A549 (cell line): ENCODE measurements at places on chromosomes 2 and 18. TPM values are rescaled to one million over a fixed set of nuclear protein-coding genes. Genes with fewer than 3 reads are reported as not detected.
A peak's percentile ranks its signal among the peaks of the same experiment; 100 is the strongest.

The ASAP2 gene
- polyA plus RNA-seq: 17.8 to 19.9 TPM (median 19.8 TPM) in 3 replicates

The TMEM198 gene
- 0.26 to 0.42 TPM (median 0.37 TPM) in 3 replicates for polyA plus RNA-seq

DNA sequence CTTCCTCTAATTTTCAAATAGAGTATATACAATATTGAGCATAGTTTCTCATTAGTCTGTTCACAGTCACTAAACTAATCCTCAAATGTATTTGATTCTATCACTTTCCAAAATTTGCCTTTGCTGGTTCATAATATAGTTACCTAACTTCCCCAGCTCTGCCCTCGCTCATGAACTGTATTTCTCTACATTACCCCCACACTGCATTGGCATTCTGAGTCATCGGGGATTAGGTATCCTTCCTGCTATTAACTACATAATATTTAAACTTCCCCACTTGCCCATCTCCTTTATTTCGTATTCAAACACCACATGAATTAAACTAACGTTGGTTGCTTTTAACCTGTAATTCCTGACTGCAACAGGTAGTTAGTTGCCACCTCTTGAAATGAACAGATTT is 14.8 kb upstream of the CLASP1 start:
- DNase-seq: no peak

DNA sequence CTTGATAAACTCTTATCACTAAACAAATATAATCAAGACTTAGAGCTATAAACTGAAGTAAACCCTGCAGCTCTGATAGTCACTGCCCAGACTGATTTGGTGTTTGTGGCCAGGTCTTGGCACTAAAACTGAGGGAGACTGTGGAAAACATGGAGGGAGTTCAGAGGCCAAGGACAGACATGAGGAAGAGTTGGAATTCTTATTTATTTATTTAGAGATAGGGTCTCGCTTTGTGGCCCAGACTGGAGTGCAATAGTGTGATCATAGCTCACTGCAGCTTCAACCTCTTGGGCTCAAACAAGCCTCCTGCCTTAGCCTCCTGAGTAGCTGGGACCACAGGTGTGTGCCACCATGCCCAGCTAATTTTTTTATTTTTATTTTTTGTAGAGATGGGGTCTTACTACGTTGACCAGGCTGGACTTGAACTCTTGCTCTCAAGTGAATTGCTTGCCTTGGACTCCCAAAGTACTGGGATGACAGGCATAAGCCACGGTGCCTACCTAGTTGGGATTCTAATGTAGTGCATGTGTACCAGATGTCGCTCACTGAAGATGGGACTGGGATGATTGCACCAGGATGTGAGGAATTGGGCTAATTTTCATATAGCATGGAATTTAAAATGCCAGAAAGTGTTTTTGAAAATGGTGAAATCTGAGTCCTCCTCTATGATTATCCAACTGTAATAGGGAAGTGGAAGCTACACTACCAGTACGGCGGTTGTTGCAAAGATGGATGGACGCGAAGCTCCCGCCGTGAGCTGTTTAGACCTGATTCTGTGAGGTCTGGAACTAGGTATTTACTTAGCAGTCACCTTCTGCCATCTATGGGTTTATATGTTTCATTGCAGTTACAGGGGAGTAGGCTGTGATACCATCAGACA is 52.7 kb upstream of the CTLA4 start:
- DNase-seq: peak; percentile 73

DNA sequence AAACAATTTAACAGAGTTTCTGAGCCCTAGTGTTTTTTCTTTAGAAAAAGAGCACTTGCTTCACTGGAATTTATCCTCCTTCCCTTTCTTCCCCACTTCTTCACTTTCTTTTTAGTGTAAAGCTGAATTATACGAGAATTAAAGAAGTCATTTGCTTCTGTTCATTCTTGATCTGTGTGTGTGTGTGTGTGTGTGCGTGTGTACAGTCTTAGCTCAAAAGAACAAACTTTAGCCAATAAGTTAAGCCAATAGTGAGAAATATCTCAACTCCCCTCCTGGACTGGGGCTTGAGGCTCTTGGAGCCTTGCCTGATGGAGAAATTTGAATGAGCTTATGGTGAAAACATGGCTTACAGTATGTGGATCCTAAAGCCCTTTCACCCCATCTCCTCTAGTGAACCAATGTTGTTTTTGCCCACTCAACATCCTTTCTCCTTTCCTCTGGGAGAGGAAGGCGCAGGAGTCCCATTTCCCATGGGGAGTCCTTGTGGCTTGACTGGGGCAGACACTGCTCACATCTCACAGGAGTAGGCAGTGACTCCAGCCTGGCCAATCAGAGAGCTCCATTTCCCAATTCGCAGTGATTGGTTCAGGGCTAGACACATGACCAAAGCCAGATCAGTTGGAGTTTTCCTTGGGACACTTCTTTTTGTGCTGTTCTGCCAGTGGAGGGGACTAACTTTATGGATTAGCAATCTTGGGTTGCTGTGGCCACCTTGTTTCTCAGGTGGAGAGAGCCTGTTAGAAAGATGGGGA is 16.3 kb upstream of the MYO3B start:
- no peak for DNase-seq

- DNase-seq: peak; percentile 91
Observed at GRCh38 chr2:42047488-42048298, at the start of gene PKDCC. PKDCC (plus strand) TSS chr2:42048021; CDS start chr2:42048200, 179 bp downstream.

DNA sequence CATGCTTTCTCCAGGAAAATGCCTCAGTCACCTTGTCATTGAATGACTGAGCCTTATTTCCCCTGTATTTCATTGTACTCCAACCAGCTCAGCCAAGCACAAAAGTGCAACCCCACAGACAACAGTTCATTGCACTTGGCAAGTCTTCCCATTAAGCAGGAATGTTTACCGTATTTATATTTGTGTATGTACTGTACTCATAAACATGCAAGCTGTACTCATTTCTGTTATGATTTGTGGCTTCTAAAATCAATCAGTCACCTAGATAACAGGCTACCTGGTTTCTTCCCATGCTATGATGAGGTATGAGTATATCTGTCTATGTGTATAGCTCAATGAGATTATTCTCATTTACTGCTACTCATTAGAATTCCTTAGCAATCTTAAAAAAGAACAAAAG is 505.5 kb upstream of the FAM98A start:
- DNase-seq: no peak

DNA sequence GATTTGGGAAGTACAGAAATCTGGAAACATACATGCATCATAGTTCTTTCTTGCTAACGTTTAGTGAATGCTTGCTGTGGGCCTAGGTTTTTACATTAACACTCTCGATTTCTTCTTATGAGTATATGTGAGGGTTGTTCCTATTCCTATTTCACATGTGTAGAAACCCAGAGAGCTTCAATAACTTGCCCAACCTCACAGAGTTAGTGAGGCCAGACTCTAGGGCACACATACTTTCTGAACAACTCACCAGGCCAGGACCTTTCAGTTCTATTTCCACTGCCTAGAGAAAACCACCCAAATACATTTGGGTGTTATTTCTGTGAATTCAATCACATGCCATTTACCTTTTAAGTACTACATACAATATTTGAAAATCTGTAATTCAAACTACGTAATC is 8.2 kb upstream of the KCTD1 start:
- DNase-seq: no peak

DNA sequence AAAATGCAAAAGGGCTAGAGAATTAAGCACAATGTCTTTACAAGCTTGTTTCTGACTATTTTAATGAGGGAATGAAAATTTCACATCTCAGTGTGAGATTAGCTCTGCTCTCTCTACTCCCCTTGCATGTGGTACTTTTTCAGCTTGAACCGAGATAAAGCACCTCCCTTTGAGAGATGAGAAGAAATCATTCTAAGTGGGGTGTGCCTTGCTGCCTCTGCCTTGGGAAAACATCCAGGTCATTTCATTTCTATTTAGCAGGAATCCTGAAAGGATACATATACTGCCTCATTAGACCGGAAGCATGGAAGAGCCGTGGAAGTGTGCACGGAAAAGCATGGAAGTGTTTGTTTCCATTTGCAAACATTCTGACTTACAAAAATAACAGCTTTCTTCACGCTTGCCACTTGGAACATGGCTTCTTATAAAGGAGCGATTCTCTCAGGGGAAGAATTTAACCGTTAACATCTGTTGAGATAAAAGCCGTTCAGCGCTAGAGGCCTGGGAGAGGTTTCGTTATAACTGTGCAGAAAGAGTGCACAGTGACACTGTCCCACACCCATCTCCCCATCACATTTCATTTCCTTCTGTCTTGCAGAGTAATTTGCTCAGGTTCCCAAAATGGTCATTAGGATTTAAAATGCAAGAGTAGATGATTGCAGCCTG is 16.7 kb downstream of the NOSTRIN start:
- no peak for DNase-seq

- no peak for DNase-seq
Observed at GRCh38 chr2:212337036-212337435, 201.6 kb downstream of the ERBB4 start.

- DNase-seq: no peak
Observed at GRCh38 chr2:121233486-121234110, 51.4 kb downstream of the TFCP2L1 start.
